ENCODE measurements at places on chromosomes 1 and 21. TPM values are rescaled to one million over a fixed set of nuclear protein-coding genes. Genes with fewer than 3 reads are reported as not detected.

The NECTIN4 gene
- 1.6 TPM for total RNA-seq

The C1orf116 gene
- 2.5 TPM for total RNA-seq

The MROH9 gene
- total RNA-seq, result not detected

The MYOG gene
- total RNA-seq, result not detected

The NHLH1 gene
- total RNA-seq, result 0.35 TPM

The HDAC1 gene
- 58.2 TPM for total RNA-seq
